Stimulated activated CD4-positive, alpha-beta T cell treated with anti-CD3 and anti-CD28 coated beads, Interleukin-12 subunit alpha, Interleukin-12 subunit beta, amount 100 ng/mL, for 24 hours (primary cell): ENCODE measurements at places on chromosomes 5 and 9.
A peak's percentile ranks its signal among the peaks of the same experiment; 100 is the strongest.

DNA sequence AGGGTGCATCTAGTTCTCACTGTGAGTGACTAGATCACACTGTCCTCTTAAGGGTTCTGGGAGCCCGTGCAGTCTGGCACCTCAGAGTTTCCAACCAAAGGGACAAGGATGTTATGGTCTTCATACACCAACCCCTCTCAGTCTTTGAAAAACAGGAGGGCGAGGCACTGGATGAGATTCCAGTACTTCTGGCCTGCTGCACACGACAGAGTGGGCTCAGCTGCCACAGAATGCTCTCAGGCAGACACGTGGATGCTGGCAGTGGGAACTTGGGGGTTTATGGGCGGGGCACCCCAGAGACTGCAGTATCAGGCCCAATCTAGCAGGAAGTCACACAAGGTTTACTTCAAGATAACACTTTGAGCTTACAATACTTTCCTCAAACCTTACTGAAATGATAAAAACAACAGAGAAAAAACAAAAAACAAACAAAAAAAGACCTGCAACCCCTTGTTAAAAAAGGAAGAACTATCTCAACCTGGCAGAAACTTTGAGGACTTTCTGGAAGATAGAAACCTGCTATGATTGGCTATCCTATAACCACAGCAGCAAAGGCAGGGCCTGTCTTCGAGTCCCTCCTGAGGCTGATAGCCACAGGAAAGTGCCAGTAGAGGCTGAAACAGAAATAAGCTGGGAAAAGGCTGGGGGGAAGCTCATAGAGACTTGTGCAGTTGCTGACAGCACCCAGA is 28.3 kb upstream of the TGFBR1 start:
- DNase-seq: no peak

- no peak for DNase-seq
Measured at GRCh38 chr9:123127512-123128075, 94.1 kb downstream of the GPR21 start.

- DNase-seq: no peak
Measured at GRCh38 chr5:40224421-40224820, 455.3 kb upstream of the PTGER4 start.

DNA sequence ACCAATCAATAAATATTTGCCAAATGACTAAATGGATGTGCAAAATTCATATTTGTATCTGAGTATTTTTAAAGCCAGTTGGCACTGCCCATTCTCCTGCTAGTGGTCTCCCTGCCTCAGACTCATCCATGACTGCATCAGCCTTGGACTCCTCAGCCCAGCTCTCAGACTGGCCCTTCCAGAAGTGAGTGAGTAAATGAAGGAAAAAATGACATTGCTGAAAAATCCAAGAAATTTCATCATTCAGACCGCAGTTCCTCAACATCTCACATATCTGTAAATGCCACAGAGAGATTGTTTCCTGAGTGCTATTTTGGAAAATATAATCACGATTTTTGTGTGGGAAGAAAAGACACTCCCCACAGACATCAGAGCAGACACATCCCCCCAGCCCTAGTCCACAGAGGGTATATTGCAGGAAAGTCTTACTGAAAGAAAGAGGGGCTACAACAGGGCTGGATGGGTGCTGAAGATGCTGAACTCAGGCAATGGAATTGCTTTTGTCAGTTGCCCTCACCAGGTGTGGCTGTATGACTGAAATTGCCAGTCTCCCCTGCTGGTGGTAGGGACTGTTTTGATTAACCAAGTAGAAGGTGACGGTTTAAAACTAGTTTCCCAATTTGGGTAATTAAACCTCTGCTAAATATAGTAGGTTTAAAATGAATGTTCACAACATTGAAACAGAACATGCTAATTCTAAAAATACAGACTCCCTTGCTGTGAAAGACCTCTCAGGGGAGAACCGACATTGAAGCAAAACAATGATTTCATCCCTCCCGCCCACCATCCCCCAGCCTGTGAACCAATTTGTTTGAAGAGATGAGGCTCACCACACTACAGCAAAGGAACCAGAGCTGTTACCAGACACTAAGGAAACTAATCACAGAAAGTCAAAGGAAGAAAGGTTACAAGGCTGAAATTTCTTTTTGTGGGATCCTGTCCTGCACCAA is 158.8 kb downstream of the DEPDC1B start:
- no peak for DNase-seq

DNA sequence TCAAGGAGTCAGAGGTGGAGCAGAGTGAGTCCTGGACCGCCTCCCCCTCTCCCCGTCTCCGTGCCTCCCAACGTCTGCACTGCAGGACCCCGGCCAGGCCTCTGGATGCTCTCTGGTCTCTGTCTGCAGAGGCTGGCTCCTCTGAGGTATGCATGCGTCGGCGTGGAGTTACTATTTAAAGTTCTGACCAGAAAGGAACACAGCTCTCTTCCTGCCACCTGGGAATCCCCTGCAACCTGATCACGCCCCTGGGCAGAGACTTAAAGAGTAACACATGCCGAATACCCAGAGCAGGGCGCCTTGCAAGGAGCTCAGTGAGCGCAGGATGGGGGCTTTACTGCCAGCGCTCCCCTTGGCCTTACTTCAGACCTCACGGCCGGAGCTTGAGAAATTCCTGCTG is 16.0 kb downstream of the ANXA6 start:
- DNase-seq: no peak

GRCh38 chr5:148989567-148989966 is 73.3 kb downstream of the SH3TC2 start:
- no peak for DNase-seq

GRCh38 chr5:81336556-81336955 is 35.2 kb downstream of the ZCCHC9 start:
- no peak for DNase-seq

DNA sequence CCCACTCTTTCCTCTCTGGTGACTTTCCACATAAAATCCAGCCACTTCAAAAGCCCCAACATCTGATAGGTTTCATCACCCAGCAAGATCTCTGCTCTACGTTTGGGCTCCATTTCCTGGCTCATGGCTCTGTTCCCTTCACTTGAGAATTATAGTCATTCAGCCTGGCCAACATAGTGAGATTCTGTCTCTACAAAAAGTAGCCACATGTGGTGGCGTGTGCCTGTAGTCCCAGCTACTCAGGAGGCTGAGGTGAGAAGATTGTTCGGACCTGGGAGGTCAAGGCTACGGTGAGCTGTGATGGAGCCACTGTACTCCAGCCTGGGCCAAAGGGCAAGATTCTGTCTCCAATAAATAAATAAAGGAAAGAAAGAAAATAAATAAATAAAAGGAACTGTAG is 83.3 kb upstream of the IGFBPL1 start:
- no peak for DNase-seq

DNA sequence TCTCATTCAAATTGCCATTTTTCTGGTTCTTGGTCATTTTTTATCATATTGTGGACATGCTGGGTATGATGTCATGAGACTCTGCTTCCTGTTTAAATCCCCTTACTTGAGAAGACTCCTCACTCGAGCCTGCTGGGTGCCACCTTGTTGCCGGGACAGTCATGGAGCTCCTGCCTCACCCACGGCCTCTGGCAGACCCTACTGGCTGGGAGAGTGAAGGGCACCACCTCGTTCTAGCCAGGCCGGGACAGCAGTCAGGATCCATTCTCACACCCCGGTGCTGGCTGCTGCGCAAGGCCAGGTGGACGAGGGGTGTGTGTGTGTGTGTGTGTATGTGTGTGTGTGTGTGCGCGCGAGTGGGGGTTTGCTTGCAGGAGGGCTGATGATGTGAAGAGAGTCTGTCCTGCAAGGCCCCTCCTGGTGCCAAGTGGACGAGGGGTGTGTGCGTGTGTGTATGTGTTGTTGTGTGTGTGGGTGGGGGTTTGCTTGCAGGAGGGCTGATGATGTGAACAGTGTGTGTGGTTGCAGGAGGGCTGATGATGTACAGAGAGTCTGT is 4.4 kb downstream of the CEP72 start:
- no peak for DNase-seq

DNA sequence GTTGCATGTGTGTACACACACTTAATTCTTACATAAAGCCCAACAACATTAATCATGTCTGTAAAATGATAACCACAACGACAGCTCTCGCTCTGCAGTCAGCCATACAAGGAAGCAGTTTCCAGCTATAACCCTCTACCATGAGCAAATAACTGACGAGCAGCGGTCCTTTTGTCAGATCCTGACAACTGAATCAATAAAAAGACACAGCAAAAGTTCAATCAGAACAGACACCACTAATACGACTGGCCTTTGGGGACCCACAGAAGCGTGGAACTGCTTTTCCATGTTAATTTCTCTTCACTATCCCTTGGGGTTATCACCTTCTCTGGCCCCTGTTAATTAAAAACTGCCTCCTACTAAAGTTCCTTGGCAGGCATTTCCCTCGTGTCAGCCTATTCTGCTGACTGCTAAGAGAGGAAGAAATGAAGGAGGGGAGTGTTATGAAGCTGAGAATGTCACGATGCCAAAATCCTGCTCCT is 722.8 kb upstream of the GRAMD2B start:
- no peak for DNase-seq

- DNase-seq: peak; percentile 26
Measured at GRCh38 chr5:128213340-128213739, 129.8 kb downstream of the SLC12A2 start.

GRCh38 chr5:140044041-140044440 is 942 bp upstream of the NRG2 start:
- no peak for DNase-seq

DNA sequence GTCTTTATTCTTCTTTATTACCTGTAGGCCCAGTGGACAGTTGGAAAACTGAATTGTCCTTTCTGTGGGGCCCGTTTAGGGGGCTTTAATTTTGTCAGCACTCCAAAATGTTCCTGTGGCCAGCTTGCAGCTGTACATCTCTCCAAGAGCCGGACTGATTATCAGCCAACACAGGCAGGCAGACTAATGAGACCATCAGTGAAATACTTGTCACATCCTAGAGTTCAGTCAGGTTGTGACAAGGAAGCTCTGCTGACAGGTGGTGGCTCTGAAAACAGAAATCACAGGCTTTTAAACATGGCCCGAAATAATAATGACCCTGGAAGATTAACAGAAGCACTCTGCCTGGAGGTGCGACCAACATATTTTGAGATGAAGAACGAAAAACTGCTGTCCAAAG is 47.9 kb downstream of the RNF180 start:
- DNase-seq: no peak

DNA sequence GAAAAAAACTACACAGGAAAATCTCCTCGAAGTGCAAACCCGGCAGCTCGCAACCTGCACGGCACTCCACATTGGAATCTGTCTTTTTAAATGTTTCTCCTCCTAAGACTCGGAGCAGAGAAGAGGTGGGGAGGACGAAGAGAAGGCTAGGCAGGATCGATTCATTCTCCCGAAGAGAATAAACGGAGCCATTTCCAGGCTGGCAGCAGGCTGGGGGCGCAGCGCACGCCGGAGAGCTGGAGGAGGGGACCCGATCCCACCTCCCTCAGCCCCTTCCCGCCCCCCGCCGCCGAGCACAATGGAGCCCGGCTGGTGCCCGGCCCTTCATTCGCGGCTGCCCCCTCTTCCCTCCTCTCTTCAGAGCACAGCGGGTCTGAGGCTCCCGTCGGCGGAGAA is 628 bp downstream of the HOMER1 start:
- no peak for DNase-seq

DNA sequence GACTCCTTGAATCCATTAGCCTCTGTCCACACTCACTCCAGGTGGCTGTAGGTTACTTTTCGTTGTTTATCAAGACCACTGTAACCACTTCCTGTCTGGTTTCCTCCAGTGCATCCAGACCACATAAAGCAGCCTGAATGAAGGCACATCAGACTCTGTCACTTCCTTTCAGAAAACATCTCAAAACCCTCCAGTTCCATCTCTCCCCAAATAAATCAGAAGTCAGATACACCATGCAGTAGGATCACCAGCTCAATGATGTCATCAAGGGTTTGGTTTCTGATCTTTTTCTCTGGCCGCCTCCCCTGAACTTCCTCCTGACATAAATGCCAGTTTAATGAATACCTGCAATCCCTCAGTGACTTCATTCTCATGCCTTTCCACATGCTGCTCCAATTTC is 161.2 kb downstream of the ZNF462 start:
- no peak for DNase-seq
